ENCODE measurements at places on chromosomes 11 and 22.

DNA sequence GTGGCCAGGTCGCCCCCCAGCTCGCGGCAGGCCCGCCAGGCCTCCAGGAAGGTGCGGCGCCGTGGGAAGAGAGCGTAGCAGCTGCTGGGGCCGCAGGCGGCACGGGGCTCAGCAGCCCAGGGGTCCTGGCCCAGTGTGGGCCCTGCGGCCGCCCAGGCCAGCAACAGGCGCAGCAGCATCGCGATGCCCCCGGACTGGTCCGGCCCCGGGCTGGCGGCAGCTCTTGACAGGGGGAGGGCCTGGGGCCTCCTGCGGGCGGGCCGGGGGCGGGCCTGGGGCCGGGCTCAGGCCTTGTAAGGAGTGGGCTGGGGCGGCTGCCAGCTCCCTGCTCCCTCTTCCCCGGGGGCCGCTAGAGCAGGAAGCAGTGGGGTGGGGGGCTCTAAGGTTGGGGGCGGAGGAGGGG, at the start of gene CD248:
Gene CD248 (minus strand): TSS at position 196 of the 403 bp plus-strand sequence. CDS start 17 bp downstream, at position 179.
- no peak for DNase-seq

DNA sequence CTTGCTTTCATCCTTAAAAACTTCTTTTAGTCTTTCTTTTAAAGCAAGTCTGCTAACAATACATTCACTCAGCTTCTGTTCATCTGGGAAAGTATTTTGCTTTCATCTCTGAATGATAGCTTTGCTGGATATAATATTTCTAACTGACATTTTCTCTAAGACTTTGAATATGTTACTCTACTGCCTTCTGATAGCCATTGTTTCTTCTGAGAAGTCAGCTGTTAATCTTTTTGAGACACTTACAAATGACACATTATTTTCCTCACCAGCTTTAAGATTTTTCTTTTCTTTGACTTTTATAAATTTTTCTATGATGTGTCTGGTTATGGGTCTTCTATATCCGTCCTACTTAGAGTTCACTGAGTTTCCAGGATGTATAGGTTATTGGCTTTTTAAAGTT, 643.1 kb downstream of the KCNA4 start:
- DNase-seq: no peak

- peak; percentile 41 for DNase-seq
Observed at GRCh38 chr22:29306835-29307595, 565 bp downstream of the GAS2L1 start.

DNA sequence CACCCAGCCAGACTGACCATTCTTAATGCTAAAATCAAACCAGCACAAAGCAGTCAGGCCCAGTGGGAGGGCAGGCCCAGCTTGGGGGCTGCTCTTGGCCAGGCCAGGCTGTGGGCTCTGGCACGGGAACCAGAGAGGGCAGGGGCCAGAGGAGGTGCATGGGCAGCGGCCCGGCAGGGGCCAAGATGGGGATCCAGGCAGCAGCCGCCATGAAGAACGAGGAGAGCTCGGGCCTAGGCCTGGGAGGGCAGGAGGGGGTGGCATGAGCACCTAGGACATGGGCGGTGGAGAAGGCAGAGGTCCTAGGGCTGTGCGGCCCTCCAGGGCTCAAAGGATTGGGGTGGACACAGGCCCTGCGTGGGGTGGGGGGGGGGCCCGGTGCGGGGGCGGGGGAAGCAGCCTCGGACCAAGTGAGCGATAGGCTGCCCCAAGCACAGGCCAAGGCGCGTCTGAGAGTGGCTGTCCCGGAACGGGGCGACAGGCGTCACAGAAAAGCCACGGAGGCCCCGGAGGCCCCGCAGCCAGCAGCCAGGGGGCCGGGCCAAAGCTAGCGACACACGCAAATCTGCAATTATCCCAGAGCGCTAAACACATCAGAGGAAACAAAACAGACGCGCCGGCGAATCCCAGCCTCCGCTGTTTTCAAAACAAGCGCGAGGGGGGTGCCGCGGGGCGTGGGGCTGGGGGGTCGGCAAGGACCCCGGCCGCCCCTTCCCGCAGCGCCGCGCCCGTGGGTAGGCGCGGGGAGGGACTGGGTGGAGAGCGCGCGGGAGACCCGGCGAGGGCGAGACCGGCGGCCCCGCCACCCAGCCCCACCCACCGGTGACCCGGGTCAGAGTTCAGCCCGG, 8.3 kb downstream of the PLXNB2 start:
- DNase-seq: no peak

GRCh38 chr22:37995460-37995859, 11.1 kb upstream of the SOX10 start:
- no peak for DNase-seq

- DNase-seq: no peak
Observed at GRCh38 chr22:50737728-50738648, at the start of gene ACR. ACR (plus strand) TSS chr22:50738204; CDS start chr22:50738236, 32 bp downstream.
